Body of pancreas (tissue), 4 donors: ENCODE measurements at places on chromosomes 7 and 10.

DNA sequence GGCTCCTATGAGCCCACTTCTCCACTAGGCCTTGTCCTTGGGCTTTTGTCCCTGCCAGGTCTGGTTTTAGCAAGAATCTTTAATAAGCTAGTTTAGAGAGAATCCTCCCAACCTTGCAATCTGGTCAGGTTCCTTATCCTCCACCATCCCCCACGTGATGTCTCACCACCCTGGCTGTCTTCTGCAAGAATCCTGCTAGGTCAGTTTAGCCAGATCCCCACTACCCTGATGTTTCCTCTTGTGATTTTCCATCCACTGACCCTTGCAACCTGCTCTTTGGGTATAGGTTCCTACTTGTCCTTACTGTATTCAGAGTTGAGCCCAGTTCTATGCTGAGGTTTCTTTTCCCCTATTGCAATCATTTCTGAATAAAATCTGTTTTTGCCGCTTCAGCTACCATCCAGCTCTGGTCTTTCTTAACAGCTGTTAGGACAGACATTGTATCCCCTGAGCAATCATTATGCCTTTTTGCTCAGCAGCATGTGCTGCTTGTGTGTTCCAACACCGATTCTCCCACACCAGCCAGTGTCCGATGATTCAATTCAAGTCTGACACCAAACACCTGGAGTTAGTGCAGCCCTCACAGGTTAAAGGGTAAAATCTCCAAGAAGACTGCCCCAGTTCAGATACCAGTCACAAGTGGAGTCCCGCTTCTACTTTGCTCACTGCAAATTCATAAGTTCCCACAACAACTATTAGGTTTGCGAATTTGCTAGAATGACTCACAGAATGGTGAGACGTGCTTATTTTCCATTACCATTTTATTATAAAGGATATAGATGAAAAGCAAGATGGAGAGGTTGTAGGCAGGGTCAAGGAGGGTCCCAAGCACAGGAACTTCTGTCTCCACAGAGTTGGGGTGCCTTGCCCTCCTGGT, 62.2 kb upstream of the ADCY1 start:
- DNase-seq: no peak

GRCh38 chr7:155965010-155965409, 152.7 kb upstream of the SHH start:
- no peak for DNase-seq

DNA sequence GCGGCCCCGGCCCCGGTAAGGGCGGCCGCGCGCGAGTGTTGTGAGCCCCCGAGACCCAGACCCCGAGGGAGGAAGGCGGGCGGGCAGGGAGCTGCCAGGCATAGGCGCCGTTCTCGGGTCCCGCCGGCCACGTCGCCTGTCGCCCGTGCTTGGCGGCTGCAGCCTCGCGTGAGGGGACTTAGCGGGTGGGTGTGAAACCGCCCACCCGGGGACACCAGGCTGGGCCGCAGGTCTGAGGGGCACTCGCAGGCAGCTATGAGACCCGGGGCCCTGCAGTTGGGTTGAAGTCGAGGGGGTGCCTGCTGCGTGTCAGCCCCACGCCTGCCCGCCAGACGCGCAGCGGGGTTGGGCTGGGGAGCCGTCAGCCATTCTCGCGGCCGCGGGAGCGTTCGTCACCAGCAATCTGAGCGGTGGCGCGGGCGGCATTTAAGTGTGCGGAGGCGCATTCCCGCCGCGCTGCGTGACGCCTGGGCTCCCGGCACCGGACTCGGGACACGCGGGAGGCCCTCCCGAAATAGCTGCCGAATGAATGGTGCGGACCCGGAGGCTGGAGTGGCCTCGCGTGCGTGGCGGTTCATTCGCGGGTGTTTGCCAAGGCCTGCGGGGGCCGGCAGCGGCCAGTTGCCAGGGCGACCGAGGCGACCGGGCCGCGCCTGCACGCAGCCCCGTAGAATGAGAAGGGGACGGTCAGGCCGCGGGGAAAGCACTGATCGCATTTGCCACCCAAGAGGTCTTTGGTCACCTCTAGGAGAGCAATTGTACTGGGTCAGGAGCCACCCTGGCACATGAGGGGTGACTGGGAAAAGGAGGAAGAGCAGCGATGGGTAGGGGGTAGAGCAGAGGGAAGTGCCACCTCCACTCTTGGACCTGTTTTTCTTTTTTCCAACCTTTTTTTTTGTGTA, 750 bp downstream of the ZNF398 start:
- peak; percentile 63 for DNase-seq

- no peak for DNase-seq
Measured at GRCh38 chr10:12633776-12634620, 284.7 kb downstream of the CAMK1D start.

DNA sequence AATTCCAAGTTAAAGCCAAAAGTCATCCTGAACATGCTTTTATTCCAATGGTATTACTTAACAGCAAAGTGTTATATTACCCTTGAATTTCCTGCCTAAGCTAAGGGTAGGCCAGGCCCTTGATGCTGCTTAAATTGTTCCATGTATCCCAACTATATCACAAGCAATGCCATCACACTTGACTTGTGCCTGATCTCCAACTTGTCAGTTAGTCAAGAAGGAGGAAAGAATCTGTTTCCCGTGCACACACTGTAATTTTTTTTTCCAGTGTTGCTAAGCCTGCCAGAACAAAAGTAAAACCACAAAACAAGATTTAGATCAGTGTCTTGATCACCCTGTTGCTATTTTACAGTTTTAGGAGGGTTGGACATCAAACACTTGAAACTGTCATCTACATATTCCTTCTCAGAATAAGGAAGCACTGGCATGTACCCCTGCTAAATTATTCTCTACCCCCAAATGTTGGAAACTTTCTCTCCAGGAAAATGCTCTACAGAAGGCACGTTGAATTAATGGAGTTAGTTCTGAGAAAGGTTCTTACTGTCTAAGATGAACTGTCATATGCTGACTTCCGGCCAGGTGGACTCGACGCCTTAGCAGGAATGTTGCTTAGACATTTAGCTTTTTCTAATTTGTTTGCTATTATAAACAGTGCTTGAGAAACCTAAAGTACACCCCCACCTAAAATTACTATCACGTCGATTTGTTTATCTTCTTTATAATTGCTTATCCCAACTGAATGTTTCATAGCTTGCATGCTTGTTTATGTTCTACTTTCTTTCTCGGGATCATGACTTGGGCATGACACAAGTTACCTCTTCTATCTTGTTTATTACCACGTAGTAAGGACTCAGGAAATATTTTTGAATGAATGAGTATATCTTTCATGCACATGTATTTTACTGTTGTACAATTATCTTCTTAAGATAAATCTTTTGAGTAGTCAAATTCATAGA, 105.5 kb upstream of the ZNF438 start:
- no peak for DNase-seq

GRCh38 chr7:106365252-106366005, 80.6 kb upstream of the NAMPT start:
- peak; percentile 14 for DNase-seq

GRCh38 chr10:128211953-128212727, 85.9 kb upstream of the MKI67 start:
- DNase-seq: peak; percentile 85

DNA sequence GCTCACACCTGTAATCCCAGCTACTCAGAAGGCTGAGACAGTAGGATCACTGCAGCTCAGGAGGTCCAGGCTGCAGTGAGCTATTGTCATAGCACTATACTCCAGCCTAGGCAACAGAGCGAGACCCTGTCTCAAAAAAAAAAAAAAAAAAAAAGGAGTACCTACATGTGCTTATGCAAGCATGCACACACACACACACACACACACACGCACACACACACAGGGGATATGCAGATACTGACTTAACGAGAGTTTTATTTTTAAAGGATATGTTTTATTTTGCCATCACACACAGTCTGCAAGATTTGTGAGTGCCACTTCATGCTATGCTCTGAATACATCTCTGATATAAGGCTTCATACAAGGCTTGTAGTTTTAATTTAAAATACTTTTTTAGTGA, 479.3 kb downstream of the NEBL start:
- no peak for DNase-seq

GRCh38 chr10:32190890-32191491, 134.8 kb upstream of the KIF5B start:
- DNase-seq: no peak

- no peak for DNase-seq
Measured at GRCh38 chr10:74690393-74690792, 136.0 kb upstream of the KAT6B start.

- no peak for DNase-seq
Measured at GRCh38 chr7:112492186-112492585, 11.4 kb downstream of the LSMEM1 start.

DNA sequence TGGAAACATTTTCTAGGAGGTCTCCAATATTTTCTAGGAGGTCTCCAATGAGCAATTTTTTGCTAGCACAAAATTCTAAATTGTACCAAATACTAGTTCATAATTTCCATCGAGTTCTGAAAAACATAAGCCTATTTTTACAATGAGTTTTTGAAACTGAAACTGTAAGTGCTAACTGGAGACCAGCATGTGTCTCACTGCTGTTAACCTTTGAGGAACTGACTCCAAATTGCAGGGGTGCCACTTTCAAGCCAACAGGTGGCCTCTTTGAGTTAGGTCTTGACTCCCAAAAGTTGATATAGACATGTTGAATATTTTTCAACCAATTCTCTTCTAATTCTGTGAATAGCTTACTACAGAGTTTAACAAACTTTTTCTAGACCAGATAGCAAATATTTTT, 58.8 kb downstream of the CAV1 start:
- DNase-seq: no peak

DNA sequence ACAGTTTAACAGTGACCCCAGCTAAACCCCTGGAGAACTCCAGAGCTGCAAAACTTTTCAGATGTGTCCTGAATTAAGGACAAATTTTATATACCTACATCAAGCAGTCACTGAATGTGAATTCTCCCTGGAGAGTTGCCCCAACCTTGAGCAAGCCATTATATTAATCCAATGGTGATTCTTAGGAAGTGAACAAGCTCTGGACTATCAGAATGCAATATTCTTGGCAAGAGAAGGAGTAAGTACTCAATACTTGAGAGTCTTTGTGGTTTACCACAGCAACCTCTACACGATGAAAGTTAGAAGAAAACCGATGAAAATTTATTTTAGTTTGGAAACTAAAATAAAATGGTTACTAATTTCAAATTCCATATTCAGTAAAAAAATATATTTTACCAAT, 19.3 kb upstream of the ZNF365 start:
- no peak for DNase-seq

- no peak for DNase-seq
Measured at GRCh38 chr10:60260321-60260720, 129.4 kb downstream of the ANK3 start.

DNA sequence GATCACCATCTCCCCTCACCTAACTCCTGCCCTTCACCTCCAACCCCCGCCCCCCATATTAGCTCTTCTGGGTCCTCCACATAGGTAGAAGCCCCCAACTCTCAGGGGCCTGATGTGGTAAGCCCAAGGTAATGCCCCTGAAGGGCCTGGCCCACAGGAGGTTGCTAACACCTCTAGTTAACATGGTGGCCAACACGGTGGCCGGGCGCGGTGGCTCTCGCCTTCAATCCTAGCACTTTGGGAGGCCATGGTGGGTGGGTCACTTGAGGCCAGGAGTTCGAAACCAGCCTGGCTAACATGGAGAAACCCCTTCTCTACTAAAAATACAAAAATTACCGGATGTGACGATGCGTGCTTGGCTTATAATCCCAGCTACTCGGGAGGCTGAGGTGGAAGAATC, 954 bp upstream of the MLXIPL start:
- no peak for DNase-seq

- DNase-seq: no peak
Measured at GRCh38 chr10:102677331-102678067, 33.2 kb downstream of the TRIM8 start.

DNA sequence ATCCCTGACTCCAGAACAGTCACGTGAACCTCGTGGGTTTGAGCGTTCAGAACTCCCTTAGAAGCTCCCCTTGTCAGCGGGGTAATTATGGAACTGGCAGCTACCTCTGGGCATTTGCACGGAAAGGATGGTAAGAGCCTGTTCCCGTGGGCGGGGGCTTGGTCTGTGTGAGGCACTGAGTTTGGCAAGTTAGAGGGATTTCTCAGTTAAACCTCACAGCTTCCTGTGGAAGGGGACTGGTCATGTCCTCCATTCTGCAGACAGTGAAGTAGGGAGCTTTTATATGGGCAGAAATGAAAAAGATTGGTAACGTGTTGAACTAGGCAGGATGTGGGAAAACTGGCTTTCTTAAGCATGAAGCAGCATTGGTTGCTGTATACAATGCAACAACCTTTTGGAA, 16.0 kb downstream of the PALD1 start:
- DNase-seq: no peak

GRCh38 chr10:128572696-128573095, 446.5 kb upstream of the MKI67 start:
- no peak for DNase-seq

GRCh38 chr10:37957841-37958240, 18.6 kb downstream of the ZNF25 start:
- DNase-seq: no peak

DNA sequence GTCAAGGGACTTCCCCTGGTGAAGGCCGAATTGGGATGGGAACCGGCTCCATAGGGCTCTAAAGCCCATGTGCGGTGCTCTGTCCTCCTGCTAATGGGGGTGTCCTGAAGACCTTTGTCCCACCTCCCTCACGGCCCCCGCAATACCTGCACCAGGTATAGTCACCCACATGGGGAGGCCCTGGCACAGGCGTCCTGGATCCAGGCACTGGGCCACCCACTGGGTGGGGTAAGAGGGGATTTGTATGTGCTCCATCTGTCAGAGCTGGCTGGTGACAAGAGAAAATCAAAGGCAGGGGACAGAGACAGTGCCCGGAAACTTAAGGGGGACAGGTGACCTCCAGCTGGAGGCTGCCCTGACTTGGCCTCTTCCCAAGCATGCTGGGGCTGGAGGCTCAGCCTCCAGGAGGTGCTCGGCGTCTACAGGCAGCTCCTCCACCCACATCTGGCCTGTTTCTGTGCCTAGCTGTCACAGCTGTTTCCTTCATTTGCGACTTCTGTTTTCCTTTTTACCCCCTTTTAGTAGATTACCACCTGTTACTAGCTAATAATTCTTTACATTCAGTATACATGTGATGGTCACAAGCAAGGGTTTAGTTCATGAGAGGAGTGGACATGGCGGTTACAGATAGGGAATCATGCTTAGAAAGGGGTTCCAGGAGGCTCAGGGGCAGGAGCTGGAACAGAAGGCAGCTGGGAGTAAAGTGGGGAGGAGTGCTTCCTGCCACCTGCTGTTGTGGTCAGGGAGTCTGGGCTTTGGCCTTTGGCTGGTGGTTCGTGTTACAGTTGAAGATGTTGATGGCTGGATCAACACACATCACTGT, 2.3 kb upstream of the CUZD1 start:
- peak; percentile 41 for DNase-seq
